ENCODE measurements at places on chromosomes 2 and 18.

DNA sequence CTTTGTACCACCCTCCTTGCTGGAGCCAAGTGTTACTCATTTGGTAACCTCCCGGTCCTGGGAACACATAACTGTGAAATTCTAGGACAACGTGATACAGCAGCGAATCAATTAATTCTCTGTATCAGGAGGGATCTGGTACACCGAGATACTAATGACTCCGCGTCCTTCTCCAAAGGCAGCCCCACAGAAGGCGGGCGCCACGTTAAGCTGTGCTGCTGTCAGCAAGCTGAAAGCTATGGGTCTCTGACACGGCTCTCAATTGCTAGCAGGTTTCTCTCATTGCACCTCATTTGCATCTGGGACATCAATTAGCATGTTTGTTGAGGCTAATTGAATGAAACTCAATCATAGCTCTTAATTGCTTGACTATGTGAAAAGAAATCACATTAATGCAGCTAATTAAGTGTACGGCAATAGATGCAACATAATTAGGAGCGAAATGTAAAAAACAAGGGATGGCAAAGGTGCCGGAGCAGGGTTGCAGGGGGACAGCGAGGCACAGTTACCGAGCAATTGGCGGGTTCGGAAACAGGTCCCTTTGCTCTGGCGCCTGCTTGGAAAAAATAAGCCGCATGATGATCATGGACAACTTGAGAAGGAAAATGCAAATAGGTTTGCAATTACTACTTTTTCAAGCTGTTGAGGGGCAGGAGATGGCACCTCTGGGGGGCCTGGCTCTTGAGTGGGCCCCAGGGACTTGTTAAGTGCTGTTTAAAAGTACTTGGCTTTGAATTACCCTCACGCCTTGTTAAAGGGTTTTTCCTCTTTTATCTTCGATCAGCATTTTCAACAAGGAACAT is 264.2 kb downstream of the GBX2 start:
- no peak for DNase-seq

- no peak for DNase-seq
Measured at GRCh38 chr2:106745468-106745867, 140.5 kb downstream of the ST6GAL2 start.

DNA sequence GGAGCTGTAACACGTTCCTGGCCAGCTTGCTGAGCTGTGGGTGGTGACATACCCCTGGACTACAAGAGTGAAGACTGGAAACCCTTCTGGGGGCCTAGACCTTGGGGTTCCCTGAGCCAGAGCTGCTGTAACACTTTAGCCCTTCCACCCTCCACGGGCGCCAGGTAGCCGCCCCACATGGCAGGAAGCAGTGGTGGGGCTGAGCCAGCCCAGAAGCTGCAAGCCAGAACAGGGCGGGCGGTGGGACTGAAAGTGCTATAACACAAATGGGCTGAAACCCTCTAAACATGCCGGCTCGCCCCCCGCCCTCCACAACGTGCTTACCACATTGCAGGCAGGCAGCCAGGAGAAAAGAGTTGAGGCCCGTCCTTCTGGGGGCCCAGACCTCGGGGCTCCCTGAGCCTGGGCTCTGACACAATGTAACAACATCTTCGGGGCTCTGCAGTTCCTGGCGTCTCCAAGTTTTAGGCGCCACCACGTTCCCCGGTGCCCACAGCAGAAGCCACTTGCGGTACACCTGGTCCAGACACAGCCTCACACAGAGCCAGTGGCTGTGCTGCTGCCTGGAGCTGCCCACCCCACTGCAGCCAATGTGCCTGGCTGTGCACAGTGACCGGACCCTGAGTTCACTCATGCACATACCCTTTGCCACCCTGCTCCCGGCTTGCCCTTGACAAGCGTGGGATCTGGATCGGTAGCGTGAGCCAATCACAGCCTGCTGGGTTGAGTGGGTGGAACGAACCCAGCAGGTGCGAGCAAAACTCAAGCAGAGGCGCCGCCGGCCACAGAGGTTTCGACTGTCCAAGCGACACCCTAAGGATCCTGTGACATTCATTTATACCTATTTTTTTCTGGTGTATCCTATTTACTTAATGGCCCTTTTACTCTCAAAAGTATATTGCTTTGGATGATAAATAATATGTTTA is 127.4 kb upstream of the FHL2 start:
- no peak for DNase-seq

DNA sequence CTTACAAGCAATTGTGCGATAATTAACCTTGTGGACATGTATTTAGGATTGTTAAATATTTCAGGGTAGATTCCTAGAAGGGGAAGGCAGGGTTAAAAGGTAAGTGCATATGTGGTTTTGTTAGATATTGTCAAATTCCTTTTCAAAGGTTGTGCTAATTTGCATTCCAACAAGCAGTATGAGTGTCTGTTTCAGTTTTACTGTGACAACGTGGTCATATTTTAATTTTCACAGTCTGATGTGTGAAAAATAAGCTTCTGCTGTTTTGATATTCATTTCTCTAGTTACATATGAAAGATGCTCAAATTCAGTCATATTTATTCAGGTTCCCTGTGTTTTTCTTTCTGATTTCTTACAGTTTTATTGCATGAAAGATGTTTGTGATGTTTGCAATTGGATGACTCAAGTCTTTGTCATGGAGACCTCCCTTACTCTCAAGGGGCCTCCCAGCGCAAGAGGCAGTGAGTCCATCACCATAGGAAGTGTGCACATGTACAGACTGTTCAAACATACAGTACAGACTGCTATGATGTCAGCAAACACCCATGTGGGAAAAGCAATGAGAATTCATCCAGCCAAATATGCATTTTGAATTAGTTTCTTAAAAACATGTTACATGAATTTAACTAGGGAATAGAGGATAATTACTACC is 310.8 kb downstream of the GALR1 start:
- no peak for DNase-seq

GRCh38 chr2:219292616-219293015 is 13.4 kb downstream of the DNAJB2 start:
- no peak for DNase-seq

GRCh38 chr2:172878260-172878659 is 142.6 kb downstream of the RAPGEF4 start:
- DNase-seq, result no peak

DNA sequence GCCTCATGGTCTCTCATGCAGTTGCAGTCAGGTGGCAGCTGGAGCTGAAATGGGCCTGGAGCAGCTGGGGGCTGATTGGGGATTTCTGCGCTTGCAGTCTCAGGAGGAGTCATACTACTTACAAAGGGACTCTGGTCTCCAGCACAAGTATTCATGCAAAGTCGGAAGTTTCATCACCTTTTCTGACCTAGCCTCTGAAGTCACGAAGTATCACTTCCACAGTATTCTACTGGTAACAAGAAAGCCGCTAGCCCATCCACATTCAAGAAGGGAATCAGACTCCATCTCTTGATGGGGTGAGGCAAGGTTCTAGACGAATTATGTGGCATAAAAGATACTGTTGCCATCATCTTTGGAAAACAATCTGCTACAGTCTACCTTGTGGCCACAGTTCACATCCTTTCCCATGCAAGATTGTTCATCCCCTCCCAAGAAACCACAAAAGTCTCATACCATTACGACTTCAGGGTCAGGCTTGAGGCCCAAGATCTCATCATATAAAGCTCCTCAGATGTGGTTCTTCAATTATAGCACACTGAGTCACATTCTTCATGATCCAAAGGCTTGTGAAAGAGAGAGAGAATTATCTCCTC is 95.3 kb downstream of the SMC6 start:
- no peak for DNase-seq

GRCh38 chr2:217934321-217935131 is 68.3 kb downstream of the TNS1 start:
- DNase-seq, result no peak

GRCh38 chr2:68710756-68711155 is 23.9 kb upstream of the ARHGAP25 start:
- no peak for DNase-seq

DNA sequence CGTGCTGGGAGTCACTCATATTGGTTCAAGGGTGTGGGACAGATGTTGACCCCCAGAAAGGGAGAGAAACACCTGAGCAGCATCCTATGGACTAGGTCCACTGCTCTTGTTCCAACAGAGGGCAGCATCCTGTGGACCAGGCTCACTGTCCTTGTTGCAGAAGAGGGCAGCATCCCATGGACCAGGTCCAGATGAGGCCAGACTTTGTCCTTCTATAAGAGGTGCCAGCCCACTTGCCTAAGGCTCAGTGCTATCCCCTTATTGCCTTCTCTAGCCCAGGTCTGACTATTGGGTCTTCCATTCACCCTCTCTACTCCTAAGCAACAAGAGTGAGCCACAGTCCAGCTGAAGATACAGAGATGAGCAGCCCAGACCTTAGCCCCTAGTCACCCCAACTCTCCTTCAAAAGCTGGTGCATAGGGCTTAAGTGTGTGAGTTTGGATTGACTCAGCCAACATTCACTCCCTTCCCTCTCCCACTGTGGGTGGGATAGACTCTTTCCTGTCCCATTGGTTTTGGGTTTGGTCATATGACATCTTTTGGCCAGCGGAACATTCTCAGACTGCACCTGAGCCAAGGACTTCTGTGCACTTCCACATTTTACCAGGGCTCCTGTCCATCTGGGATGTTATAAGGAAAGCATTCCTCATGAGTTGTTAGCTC is 132.4 kb upstream of the GPC1 start:
- no peak for DNase-seq

DNA sequence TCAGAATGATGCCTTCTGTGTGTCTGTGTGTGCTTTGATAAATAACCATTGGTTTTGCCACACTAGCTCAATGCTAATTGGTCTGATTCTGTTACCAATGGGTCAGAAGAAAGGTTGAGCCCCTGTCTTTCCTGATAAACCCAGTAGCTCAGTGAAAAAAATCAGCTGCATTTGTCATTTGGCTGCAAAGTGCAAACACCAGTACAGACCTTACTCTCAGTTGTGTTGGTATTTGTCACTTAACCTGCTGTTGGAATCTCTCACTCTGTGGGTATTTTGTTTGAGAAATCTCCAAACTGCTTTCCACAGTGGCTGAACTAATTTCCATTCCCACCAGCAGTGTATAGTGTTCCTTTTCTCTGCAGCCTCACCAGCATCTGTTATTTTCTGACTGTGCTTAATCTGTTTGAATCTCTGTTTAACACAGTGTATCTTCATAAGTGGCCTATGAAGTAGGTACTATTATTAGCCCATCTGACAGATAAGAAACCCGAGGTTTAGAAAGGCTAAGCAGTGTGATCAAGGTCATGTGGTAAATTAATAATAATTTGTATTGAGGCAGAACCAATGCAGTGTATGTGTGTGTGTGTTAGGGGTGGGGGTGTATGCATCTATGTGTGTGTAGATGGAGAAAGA is 26.7 kb downstream of the LIMS1 start:
- DNase-seq, result no peak

GRCh38 chr18:25074925-25075324 is 277.0 kb downstream of the ZNF521 start:
- no peak for DNase-seq

DNA sequence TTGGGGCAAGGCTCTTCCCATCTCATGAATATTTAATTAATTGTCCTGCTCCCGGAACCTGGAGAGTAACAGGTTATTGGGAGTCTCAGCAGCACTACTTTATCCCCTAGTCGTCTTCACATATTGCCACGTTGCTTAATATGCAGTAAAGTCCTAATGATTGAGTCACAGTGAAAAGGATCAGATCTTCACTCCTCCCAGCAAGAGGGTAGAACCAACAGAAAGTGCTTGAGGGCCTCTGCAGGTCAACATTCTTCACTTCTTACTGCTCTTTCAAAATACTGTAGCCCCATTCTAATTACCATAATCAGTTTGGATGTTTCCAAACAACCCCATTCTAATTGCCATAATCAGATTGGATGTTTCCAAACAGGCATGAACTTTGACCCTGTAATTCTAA is 801.0 kb downstream of the LRRTM4 start:
- no peak for DNase-seq

DNA sequence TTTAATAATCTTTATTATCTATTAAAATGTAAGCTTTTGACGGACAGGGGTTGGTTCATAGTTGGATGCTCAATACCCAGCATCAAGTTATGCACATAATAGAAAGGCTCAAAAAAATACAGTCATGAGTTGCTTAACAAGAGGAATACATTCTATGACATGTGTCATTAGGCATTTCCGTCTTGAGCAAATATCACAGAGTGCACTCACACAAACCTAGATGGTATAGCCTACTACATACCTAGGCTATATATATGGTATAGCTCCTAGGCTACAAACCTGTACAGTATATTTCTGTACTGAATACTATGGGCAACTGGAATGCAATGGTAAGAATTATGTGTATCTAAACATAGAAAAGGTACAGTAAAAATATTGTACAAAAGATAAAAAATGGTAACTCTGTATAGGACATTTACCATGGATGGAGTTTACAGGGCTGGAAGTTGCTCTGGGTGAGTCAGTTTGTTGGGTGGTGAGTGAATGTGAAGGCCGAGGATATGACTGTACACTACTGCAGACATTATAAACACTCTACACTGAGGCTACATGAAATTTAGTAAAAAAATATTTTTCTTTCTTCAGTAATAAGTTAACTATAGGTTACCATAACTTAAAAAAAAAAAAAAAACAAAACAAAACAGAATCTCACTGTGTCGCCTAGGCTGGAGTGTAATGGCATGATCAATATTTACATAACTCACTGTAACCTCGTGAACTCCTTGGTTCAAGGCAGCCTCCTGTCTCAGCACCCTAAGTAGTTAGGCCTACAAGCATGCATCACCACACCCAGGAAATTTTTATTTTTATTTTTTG is 201.2 kb downstream of the NBAS start:
- no peak for DNase-seq

- DNase-seq, result no peak
Measured at GRCh38 chr2:221444106-221444505, 128.0 kb downstream of the EPHA4 start.

DNA sequence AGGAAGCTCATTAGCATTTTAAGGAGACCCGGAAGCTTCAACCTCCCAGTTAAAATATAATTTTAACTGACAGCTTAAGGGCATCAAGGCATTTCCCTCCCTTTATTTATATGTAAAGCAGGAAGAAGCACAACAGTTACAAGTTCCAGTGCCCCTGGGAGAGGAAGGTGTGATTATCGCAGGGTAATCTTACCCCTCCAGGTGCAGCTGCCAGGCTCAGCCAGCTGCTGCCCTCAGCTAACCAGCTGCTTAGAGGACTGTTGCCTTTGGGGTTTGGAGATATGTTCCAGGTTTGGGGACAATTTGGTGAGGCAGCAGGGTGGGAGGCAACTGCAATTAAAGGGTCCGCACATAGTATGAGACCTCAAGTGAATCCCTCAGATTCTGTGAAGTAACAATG is 55.3 kb upstream of the SETBP1 start:
- DNase-seq, result no peak

DNA sequence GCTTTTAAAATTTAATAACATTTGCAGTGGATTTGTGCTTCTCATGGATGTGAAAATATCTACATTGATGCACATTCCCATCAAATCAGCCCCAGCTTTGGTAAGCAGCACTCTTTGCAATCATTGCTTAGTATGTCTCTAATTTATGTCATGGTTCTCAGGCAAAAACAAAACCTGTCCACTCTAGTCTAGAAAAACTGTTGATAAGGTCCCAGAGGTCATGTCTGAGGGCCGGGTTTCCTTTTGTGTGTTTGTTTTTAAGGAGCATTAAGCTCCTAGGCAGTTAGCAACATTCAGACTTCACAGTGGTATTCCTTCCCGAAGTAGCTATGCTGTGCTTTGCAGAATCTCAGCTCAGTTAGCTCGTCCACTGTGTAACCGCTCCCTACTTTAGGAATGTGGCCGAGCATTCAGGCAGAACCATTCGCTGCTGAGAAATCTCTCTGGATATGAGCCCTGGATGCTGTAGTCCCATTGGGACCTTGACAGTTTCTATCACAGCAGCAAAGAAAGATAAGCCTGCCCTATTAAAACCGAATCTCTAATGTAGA is 4.0 kb downstream of the DIPK1C start:
- no peak for DNase-seq
